Breast epithelium (tissue), 4 donors: ENCODE measurements at places on chromosomes 4 and X.

DNA sequence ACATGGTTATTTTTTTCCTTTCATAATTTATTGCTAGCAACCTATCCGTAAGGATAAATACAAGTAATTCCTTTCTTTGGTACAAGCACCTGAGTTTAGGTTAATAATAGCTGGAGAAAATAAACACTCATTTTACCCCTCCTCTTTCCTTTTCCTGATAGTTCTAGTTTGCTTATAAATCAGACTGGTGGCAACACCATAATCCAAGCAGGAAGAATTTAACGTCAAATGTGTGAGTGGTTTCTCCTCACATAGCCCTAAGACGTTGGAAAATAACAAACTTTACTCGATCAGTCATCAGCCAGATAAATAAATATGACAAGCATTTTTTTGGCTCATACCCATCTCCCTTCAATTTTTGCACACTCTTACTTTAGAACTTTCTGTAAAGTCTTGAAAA is 190.3 kb upstream of the FAM241A start:
- DNase-seq = no peak

DNA sequence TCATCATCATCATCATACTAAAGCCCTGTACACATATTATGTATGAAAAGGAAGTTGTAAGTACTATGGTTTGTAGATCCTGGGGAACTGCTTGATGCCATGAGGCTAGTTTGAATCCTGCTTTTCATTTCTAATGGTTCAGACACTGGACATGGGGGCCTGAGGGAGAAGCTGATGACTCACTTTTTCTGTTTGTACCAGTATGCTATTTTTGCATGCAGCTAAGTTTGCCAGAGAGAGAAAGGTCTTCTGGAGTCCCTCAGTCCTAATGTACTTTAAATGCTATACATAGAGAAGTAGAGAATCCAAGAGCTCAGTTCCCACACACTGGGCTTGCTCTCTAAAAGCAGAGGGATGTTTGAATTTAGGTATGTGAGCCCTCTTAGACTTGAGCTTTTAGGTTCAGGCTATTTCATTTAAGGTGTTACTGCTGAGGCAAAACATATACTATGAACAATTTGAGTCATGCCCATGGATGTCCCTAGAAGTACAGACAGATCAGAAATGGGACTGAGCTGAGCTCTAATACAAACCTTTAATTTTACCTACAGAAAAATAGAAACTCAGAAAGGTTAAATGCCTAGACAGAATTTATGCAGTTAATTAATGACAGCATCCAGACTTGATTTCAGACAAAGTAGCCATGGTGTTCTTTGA is 17.6 kb upstream of the HS3ST1 start:
- no peak for DNase-seq

- no peak for DNase-seq
Observed at GRCh38 chr4:2833671-2834000, 10.0 kb upstream of the ADD1 start.

DNA sequence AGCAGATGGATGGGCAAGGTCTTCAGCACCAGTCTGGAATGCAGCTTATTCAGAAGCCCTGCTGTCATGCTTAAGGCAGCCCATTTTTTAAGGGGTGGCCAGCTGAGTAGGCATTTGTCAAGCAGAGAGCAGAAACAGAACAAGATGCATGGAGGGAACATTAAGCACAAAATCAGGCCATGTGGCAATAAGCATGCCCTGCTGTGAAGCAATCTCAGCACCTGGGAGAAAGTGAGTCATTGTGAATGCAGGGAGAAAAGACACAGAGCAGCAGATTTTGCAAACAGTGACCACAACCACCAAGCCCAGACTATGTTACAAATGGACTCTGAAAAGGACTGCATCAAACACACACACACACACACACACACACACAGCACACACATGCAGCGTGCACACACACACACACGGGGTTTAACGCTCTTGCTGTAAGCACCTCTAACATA is 94.1 kb upstream of the GALNT7 start:
- no peak for DNase-seq

GRCh38 chr4:52873191-52873590 is 11.1 kb downstream of the RASL11B start:
- no peak for DNase-seq

DNA sequence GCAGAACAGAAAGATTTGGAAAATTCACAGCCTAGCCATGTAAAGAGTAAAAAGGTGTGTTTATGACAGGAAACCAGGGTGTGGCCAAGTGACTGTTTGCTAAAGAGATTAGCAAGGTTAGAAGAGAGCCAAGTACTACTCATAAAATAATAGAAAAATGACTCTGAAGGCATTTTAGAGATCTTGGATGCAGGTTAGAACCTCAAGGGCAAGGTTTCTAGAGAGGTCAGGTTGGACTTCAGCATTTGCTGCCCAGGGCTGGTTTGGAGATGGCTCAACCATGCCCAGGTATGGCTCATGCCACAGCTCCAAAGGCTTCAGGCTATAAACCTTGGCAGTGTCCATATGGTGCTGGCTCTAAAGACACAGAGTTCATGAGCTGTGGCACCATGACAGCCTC is 40.6 kb upstream of the ADGRA3 start:
- DNase-seq = no peak

GRCh38 chrX:123277821-123278220 is 93.7 kb downstream of the GRIA3 start:
- no peak for DNase-seq

DNA sequence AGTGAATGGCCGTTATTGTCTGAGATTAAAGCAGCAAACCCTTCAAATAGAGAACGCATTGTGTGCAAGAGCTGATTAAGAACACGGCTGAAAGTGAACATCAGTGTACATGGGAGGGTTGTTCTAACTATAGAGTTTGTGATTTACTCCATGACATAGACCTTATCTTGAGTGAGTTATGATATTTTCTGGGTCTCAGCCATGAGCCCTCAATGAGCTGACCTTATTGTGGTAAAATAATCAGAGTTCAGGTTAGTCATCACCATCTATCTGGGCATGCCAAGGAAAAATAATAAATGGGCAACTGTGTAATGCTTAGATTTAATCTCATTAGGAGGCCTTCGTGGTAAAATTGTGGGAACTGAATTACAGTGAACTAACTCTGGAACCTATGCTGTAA is 33.2 kb upstream of the CLDN24 start:
- DNase-seq = no peak

DNA sequence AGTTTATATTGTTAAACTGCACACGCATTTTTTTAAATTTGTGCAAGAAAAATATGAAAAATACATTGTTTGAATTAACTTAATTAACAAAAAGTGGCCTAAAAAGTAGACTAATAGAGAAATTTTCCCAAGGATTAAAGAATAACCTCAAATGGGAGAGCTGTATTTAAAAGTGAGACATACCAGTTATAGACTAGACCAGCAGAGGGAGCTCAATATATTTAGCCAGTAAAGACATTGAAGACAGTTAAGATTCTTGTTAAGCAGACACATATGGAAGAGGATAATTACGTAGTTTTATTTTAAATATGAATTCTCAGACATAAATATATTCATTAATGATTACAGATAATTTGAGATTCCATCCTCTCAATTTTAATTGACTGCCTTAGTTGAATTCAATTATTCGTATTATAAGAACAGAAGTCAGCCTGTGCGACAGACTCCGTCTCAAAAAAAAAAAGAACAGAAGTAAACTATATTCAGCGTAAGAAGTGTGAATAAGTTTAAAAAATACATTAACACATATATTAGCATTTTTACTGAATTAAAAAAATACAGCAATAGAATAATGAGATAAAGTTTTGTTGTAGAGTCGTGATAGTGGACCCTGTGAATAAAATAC is 64.8 kb downstream of the GLRA3 start:
- DNase-seq = no peak

GRCh38 chr4:152992027-152992426 is 55.9 kb downstream of the FHDC1 start:
- no peak for DNase-seq

DNA sequence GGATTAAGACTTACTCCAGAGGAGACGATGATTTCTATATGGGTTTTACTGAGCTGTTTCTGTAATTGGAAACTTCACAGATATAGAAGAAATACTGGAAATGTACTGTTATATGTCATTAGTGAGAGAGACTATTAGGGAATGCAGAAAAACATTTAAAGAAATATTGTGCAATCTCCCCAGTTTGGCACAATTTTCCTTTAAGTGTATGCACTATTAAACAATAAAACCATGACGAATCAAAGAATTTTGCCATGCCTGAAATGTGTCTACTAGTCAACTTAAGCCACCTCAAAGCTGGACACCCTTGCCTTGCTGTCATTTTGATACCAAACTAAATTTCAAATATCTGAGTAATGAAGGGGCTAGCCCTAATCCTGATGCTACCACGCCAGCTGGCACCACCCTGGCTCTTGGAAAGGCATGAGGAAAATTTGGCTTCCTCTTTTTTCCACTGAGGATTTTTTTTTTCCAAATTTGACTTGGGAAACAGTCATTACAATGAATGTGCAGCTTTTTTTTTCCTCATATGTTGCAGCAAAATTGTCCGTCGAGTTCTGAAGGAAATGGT is 36.1 kb downstream of the MTTP start:
- no peak for DNase-seq

GRCh38 chr4:13541720-13542576 is 2.4 kb downstream of the NKX3-2 start:
- no peak for DNase-seq

DNA sequence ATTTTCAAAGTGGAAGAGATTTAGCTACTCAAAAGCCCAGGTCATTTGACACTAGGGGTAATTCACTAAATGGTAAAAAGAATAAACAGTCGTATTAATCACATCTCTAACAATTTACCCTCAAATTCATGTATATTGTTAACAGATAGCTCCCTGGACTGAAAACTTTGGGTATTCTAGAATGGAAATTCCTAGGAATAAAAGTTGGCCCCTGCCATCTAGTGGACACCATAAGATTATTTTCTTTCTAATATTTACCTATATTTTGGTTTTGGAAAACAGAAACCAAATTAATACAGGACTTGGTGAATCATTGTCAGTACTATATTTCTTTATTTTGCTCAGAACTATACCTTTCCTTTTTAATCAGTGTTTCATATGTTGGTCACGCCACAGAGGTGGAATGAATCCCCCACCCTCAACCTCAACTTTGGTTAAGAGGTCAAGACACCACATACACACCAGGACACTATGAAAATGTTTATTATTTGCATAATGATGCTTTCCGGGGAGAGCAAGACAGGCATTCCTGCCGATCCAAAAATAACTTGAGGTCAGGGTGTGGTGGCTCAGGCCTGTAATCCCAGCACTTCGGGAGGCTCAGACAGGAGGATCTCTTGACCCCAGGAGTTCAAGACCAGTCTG is 96.2 kb upstream of the APOOL start:
- DNase-seq = no peak

DNA sequence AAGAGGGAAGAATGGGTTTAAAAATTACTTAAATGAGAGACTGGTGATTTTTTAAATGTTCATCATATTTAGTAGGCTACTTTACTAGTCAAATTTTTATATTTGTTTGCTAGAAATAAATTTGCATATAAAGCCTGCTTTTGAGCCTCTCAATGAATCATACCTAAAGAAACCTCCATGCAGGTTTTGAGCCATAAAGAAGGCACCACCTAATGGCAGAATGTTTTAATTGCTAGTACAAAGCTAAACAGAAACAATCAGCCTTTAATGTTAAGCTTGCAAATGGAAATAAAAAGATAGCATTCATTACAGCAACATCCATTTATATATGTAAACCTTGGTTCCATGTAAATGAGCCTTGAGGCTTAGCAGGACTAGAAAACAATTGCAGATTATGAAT is 989.7 kb downstream of the CCSER1 start:
- DNase-seq = no peak

DNA sequence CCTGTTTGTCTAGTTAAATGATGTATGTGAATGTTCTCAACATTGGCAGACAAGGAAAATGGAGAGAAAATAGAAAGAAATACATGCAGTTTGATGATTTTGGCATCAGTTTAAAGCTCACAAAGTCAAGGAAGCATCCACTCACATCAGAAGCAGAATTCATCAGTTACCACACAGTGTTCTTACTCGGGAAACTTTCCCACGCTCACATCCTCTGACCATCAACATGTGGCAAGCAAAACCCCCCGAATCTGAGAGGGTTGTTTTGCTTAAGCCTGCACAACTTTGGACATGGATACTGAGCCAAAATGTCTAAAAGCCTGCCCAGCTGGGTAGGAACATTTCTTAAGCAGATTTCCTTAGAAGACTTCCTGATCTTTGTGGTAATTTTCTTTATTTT is 407.6 kb downstream of the ANKRD50 start:
- DNase-seq = no peak

- no peak for DNase-seq
Observed at GRCh38 chrX:73977542-73978169, 326.3 kb upstream of the ZCCHC13 start.

DNA sequence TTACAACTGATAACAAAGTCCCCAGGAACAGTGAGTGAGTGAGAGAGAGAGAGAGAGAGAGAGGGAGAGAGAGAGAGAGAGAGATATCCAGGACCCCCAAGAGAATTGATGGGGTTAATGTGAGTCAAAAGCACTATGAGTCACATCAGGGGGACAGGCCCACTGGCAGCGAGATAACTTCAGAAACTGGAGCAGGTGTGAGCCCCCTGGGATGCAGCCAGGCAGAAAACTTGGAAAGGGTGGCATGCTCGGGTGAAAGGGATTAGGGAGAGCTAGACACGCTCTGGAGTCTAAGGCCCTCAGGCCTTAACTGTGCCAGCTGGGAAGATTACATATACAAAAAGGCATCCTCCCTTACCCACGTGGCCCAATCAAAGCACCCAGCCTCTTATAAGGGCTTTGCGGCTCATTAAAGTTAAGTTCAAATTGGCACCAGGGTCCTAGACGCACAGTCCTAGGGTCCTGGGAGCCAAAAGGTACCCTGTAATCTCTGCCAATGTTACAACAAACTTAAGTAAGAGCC is 841 bp downstream of the ACOT9 start:
- DNase-seq = no peak

DNA sequence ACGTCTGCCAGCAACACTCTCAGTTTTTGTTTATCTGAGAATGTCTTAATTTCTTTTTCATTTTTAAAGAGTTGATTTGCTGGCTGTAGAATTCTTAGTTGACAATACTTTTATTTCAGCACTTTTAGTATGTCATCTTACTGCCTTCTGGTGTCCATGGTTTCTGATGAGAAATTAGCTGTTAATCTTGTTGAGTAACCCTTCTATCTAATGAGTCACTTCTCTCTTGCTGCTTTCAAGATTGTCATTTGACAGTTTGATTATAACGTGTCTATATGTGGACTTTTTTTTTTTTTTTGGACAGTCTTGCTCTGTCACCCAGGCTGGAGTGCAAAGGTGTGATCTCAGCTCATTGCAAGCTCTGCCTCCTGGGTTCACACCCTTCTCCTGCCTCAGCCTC is 24.0 kb upstream of the TMEM255A start:
- DNase-seq = no peak
